ENCODE measurements at places on chromosomes 7 and 10. TPM values are rescaled to one million over a fixed set of nuclear protein-coding genes. Genes with fewer than 3 reads are reported as not detected.

- no peak for DNase-seq
Observed at GRCh38 chr7:7251742-7252141, 69.4 kb downstream of the C1GALT1 start.

GRCh38 chr7:132275416-132276233 is 300.6 kb downstream of the PLXNA4 start:
- DNase-seq = no peak

Gene GRID2IP
- polyA plus RNA-seq = 0.91 TPM

Gene NEUROG3
- polyA plus RNA-seq = 0.17 TPM

Gene LDB3
- 1.9 TPM for polyA plus RNA-seq
